ENCODE measurements at places on chromosomes 1 and 21. TPM values are rescaled to one million over a fixed set of nuclear protein-coding genes. Genes with fewer than 3 reads are reported as not detected.

DNA sequence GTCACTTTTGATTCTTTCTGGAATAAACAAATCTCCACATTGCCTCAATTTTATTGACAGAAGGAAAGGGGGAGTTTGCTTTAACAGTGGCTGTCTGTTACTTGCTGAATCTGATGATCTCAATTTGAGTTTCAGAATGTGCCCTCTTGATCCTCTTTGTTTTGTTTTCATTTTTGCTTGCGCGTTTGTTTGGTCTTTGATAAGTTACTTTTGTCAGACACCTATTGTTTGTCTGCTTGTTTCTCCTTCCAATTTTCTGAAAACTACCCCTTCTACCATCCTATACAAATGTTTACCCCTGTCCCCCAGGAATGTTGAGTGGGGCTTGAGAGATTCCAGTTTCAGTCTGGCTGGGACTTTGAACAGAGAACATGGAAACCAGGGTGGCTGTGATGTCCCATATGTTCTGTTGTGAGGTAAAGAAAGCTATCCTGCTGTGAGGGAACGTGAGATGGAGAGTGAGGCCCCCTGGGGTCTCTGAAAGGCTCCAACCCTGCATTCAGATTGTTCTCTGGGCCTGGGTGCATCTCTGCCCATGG is 11.8 kb upstream of the XCL2 start:
- no peaks in the 10 kb centered on the region for H3K27me3 ChIP-seq
- H3K4me3 ChIP-seq, result no peak overlapping the region
- H3K27ac ChIP-seq, result no peak overlapping the region
- H3K4me1 ChIP-seq, result peaks cover 22% of the 10 kb centered on the region

GRCh38 chr1:46288485-46289133 is 14.8 kb downstream of the LRRC41 start:
- DNase-seq, result peak; percentile 20
- H3K4me3 ChIP-seq, result no peak overlapping the region
- H3K27ac ChIP-seq, result no peak overlapping the region
- no peaks in the 10 kb centered on the region for H3K27me3 ChIP-seq
- H3K36me3 ChIP-seq, result peaks cover 78% of the 10 kb centered on the region

DNA sequence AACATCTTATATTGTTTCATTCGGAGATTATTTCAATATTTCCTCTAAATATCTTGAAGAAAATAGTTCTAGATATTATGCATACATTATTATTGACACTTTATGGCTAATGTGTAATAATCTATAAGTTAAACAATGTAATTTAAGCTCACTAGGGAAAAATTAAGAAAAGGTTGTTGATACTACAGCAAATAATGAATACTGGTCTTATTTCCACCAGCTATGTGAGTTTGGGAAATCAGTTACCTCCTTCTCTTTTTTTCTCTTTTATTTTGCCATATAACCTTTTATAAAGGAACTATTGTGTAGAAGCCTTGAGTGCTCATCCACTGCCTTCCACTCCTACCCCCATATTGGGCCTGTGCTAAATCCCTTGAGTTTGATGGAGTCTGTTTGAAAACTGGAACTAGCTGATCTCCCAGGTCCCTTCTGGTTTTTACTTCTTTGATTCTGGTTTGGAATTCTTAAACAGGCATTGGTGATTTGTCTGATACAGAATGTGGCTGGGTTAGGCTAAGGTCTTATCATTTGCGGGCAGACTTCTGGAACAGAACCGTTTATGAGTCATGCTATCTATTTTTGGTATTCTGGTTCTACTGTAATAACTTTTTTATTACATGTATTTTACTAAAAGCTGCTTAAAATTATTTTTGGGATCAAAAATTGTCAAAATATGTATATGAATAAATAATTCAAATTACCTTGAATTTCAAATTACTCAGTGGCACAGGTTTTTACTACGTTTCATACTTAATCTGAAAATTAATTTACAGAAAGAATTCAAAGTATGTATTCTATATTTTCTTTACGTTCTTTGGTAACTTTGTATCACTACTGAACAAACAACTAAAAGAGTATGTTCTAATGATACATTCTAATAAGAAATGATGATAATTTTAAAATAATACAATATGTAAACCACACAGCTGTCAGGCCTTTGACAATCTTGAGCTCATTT is 5.0 kb upstream of the CDC14A start:
- no peak overlapping the region for H3K4me3 ChIP-seq
- DNase-seq, result no peak
- H3K27me3 ChIP-seq, result no peaks in the 10 kb centered on the region
- H3K27ac ChIP-seq, result no peak overlapping the region
- H3K36me3 ChIP-seq, result no peaks in the 10 kb centered on the region
- no peaks in the 10 kb centered on the region for H3K4me1 ChIP-seq

- H3K27me3 ChIP-seq, result no peaks in the 10 kb centered on the region
- H3K27ac ChIP-seq, result no peak overlapping the region
- H3K4me1 ChIP-seq, result peaks cover 35% of the 10 kb centered on the region
- no peaks in the 10 kb centered on the region for H3K36me3 ChIP-seq
- DNase-seq, result no peak
Measured at GRCh38 chr1:235864469-235864868, 2.2 kb downstream of the LYST start.

DNA sequence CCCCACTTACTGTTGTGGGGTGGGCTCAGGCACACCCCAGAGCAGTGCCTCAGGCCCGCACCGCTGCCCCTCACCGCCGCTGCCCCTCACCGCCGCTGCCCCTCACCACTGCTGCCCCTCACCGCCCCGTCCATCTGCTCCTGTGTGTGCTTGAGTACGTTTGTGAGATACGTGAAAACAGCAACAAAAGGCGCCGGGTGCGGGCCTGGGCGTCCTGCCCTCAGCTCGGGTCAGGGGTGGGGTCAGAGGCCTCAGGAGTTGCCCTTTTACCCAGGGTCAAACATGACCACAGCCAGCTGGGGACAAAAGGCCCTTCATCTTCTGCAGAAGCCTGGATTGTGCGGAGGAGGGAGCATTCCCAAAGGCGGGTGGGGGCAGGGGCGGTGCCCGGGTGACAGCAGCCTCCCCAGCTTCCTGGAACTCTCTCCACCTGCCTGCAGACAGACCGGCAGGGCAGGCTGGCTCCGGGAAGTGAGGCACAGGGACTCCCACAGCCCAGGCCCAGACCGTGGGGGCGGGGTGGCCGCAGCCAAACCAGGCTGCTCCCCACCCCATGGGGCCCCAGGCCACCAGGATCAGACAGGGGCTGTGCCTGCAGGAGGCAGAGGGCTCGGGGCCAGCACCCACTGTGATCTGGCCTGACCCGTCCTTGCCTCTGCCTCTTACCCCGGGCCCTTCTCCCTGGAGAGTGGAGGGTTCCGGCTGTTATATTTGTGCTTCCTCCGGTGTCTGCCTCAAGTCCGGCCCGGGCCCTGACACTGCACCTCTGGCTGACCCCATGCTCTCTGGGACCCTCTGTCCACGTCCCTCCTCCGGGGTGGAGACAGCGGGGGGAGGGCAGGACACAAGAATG is 2.3 kb upstream of the VWA1 start:
- no peak overlapping the region for H3K4me3 ChIP-seq
- H3K27me3 ChIP-seq, result no peaks in the 10 kb centered on the region
- H3K27ac ChIP-seq, result no peak overlapping the region
- no peak for DNase-seq
- H3K4me1 ChIP-seq, result no peaks in the 10 kb centered on the region

S100A9 gene
- total RNA-seq, result 126 TPM

All from MCF 10A (cell line).